ENCODE measurements at places on chromosomes 3 and 15. TPM values are rescaled to one million over a fixed set of nuclear protein-coding genes. Genes with fewer than 3 reads are reported as not detected.

WDR49 gene
- not detected for total RNA-seq

VPS39 gene
- total RNA-seq = 37.3 TPM

DNA sequence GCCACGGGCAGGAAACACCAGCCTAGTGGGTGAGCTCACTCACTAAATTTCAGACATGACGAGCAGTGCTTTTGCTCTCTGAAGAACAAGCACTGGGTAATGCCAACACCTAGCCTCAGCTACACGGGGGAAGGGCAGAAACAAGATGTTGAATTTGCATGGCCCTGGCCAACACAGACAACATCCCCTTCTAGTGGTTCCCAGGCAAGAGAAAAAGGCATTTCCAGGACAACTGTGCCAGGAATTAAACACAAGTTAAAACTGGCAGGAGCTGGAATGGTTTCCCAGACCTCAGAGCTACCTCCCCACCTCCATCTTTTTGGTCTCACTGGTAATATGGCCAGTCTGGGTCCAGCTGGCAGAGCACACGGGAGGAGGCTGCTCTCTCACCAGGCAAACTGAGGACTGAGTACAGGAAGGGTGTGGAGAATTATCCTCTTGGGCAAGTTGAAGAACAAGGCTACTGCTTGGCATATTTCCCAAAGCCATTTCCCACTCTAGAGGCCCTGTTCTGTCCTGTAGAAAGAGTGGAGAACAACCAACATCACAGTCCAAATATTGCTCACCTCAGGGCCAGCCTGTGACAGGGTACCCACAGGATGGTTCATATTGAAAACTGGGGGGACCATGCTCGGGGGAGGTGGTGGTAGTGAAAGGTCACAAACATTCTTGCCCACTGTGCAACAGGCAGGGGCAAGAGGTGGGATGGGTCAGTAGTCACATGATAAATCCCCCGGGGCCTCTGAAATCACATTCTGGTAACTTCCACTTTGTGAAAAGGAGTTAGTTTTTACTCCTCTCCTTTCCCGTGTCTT, 26.5 kb downstream of the TSPAN3 start:
- peaks cover 2% of the 10 kb centered on the region for H3K36me3 ChIP-seq
- peak overlapping the region; percentile 81 for H3K27ac ChIP-seq
- no peak overlapping the region for H3K4me3 ChIP-seq
- no peaks in the 10 kb centered on the region for H3K27me3 ChIP-seq
- peaks cover 32% of the 10 kb centered on the region for H3K4me1 ChIP-seq

DNA sequence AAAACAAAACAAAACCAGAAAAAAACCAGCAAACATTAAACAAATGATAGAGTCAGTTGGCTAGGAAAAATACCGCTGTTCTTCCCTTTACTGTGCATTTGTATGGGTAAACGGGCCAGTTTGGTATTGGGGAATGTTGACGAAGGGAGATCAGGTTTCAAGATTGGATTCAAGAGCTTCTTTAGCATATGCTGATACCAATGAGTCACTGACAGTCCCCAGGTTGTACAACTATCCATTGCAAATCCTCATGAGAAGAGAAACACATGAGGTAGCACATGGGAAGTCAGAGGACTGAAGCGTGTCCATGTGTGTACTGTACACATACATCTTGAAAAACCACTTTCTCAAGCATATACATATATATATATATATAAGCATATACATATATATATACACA, 25.6 kb downstream of the TIGIT start:
- no peaks in the 10 kb centered on the region for H3K4me1 ChIP-seq
- no peaks in the 10 kb centered on the region for H3K36me3 ChIP-seq
- H3K4me3 ChIP-seq = no peak overlapping the region
- no peak for DNase-seq
- H3K27me3 ChIP-seq = no peaks in the 10 kb centered on the region

DNA sequence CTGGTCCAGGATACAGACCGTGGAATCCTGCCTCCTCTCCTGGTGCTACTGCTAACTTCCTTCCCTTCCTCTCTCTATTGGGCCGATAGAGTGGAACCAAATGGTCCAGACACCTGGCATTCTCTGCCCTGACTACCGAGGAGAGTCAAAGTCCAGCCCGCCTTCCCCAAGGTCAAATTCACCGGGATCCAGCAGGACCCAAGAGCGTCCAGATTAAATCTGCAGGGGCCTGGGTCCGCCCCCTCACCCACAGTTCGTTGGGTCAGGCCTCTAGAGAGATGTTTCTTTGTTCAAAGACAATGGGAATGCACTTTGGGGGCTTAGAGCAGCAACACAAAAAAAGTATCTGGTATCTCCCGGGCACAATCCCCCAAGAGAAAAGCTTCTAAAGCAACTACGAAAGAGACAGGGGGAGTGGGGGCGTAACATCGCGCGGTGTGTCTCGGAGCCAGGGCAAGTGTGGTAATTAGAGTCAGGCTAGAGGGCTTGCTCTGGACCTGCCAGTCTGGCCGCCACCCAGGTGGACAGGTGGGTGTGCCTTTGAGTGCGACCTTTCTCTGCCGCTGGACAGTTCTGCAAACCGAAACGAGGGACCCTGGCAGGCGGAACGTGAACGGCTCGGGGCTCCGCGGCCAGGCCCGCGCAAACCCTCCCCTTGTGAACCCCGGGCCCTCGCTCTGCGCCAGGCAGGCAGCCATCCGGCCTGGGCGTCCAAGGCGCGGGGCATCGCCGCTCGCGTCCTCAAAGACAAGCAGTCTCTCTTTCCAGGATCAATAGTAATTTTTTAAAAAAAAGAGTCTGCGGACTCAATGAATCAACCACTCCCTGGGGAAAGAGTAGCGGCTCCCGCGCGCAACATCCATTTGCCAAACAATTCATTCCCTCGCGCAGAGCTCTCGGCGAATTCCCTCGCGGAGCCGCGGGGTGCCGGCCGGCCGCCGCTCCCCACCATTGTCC, 806 bp downstream of the KLHL25 start:
- peak overlapping the region; percentile 95 for H3K27ac ChIP-seq
- peak overlapping the region; percentile 74 for H3K4me3 ChIP-seq
- DNase-seq = peak; percentile 84

- H3K4me3 ChIP-seq = no peak overlapping the region
- H3K36me3 ChIP-seq = no peaks in the 10 kb centered on the region
- no peak for DNase-seq
- no peak overlapping the region for H3K27ac ChIP-seq
- H3K4me1 ChIP-seq = no peaks in the 10 kb centered on the region
These were observed 29.6 kb upstream of the GREM1 start for GRCh38 chr15:32688151-32688639.

DNA sequence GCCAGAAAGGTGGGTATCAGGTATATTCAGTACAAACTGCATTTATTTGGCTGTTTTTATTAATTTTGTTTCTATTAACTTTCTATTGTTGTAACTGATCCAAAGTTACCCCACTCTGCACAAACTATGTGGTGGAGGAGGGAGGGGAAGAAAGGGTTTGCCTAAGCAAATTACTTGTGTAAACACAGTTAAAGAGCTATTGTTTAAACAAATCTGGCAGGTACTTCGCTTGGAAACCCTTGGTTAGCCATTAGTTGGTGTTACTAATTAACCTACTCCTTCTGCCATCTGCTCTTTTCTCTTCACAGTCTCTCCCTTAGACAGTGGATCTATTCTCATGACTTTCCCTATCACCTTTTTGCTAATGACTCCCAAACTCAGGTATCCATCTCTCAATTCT, 328.4 kb upstream of the NECTIN3 start:
- H3K27ac ChIP-seq = no peak overlapping the region
- no peak overlapping the region for H3K4me3 ChIP-seq
- H3K27me3 ChIP-seq = no peaks in the 10 kb centered on the region
- no peaks in the 10 kb centered on the region for H3K36me3 ChIP-seq

- no peaks in the 10 kb centered on the region for H3K36me3 ChIP-seq
- no peaks in the 10 kb centered on the region for H3K27me3 ChIP-seq
- peaks cover 16% of the 10 kb centered on the region for H3K4me1 ChIP-seq
These were observed 2.7 kb downstream of the MLF1 start for GRCh38 chr3:158573714-158574113.

DNA sequence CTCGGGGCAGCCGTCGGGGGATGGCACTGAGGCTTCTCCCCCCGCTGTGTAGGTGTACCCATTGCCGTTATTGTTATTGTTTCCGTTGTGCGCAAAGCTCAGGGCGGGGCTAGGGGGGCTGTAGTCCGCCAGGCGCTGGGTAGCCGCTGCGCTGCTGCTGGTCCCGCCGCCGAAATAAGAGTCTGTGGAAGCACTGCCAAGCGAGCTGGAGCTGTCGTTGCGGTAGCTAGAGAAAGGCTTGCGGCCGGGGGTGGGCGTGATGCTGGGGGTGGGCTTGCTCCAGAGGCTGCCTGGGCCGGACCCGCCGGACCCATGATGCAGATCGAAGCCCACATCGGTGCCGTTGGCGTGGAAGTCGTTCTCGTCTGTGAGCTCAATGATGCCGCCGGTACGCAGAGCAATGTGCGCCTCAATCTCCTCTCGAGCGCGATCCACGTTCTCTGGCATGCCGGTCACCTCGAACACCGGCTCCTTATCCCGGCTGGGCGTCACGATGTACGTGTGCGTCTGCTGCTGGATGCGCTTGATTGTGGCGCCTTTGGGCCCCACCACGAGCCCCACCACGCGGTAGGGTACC, 1.9 kb downstream of the MEX3B start:
- peak; percentile 50 for DNase-seq
- peaks cover 15% of the 10 kb centered on the region for H3K4me1 ChIP-seq
- peak overlapping the region; percentile 91 for H3K4me3 ChIP-seq
- no peaks in the 10 kb centered on the region for H3K36me3 ChIP-seq
- no peaks in the 10 kb centered on the region for H3K27me3 ChIP-seq

GRCh38 chr3:151423091-151423490, 37.8 kb downstream of the IGSF10 start:
- H3K27ac ChIP-seq = no peak overlapping the region
- DNase-seq = no peak
- no peaks in the 10 kb centered on the region for H3K4me1 ChIP-seq
- no peak overlapping the region for H3K4me3 ChIP-seq
- no peaks in the 10 kb centered on the region for H3K27me3 ChIP-seq
- no peaks in the 10 kb centered on the region for H3K36me3 ChIP-seq

- H3K4me1 ChIP-seq = no peaks in the 10 kb centered on the region
- no peak overlapping the region for H3K27ac ChIP-seq
- no peak overlapping the region for H3K4me3 ChIP-seq
- no peaks in the 10 kb centered on the region for H3K27me3 ChIP-seq
These were observed 483.6 kb downstream of the ERC2 start for GRCh38 chr3:55984626-55985025.
